Stimulated activated CD4-positive, alpha-beta T cell treated with anti-CD3 and anti-CD28 coated beads, Interleukin-1b, Interleukin-23, amount 100 ng/mL, for 1 hour (primary cell): ENCODE measurements at places on chromosomes 11 and 22.

- no peak for DNase-seq
These were observed 87.2 kb upstream of the NAV2 start for GRCh38 chr11:19625438-19625837.

DNA sequence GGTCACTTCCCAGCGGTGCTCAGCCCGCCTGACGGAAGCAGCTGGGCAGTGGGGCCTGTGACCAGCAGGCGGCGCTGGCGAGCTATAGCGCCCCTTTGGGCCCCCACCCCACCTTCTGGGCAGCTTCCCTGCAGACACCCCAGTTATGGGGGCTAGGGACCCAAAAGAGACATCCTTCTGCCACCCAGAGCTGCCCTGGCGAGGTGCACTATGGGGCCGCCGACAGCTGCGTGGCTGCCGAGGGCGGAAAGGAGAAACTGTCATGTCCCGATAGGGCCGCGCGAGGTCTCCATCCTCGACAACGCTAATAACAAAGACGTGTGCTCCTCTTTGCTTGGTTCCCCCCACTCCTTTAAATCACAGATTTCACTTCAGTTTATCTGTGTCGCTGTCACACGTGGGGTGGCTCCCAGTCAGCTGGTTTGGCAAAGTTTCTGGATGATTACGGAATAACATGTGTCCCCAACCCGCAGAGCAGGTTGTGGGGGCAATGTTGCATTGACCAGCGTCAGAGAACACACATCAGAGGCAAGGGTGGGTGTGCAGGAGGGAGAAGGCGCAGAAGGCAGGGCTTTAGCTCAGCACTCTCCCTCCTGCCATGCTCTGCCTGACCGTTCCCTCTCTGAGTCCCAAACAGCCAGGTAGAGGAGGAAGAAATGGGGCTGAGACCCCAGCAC lies 673 bp upstream of the MYO7A start:
- DNase-seq = peak; percentile 38

DNA sequence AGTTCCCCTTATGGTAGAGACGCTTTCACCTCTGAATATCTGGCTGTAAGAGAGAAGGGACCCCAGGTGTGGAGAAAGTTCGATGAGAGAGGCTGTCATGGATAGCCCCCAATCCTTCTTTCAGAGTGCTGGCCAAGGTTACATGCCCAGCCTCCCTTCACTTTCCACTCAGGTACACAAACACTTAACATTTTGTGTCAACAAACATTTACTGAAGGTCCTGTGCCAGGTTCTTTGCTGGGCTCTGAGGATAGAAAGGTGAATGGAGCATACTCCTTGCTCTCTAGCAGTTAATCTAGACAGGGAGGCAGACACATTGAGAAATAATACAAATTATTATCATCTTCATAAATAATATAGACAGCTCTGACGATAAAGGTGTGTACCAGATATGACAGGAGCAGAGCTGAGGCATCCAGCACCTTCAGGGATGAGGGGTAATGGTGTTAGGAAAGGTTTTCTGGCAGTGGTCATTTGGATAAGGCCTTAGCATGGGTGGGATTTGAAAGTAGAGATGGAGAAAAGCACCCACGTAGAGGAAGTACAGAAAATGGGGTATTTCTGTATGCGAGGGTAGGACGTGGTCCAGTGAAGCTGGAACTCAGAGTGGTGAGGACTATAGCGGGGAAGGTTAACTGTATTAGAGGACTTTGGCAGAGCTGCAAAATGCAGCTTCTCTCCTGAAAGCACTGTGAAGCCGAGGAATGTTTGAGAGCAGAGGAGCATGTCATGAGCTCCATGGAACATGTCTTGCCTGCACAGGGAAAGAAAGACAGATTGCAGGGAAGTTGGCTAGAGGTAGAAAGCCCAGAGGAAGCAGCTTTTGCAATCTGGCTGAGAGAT lies 19.6 kb downstream of the PPFIBP2 start:
- DNase-seq = no peak

DNA sequence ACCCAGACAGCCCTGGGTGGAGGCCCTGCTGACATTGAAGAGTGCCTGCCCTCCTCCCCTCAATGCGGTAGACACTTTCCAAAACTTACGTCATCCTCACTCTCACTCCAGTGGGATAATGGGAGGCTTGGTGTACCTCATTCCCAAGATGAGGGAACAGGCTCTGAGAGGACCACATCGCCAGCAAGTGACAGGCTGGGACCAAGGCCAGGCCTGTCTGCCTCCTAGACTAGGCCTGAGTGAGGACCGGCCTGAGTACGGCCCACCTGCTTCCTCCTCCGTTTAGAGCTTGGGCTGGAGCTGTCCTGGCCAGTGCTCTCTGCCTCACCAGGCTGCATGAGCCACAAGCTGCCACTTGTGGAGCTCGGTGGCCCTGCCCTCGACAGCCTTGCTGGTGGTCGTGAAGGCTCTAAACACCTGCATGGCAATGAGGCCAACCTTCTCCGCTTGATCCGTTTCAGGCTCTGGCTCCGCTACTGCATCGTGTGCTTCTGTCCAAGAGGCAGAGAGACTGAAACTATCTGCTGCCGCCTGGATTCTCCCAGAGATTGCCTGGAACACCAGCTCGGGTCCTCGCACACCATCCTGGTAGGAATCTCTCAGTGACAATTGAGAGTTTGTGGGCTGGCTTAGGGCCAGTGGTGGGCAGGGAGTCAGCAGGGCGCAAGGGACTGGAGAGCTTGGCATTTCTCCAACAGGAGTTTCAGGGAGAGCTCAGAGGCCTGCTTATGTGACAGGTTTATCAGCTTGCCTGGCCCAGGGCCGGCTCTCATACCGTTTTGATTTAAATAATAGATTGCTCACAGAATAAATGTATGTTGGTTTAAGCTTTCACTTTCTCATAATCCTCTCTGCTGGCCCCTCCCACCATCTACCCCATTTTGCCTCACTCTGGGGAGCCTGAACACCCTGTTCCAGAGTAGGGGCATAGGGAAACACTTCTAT lies 9.4 kb downstream of the LRRC75B start:
- DNase-seq = no peak

GRCh38 chr11:128776424-128777284 lies 82.8 kb downstream of the FLI1 start:
- no peak for DNase-seq
